ENCODE measurements at places on chromosomes 5 and 9.

DNA sequence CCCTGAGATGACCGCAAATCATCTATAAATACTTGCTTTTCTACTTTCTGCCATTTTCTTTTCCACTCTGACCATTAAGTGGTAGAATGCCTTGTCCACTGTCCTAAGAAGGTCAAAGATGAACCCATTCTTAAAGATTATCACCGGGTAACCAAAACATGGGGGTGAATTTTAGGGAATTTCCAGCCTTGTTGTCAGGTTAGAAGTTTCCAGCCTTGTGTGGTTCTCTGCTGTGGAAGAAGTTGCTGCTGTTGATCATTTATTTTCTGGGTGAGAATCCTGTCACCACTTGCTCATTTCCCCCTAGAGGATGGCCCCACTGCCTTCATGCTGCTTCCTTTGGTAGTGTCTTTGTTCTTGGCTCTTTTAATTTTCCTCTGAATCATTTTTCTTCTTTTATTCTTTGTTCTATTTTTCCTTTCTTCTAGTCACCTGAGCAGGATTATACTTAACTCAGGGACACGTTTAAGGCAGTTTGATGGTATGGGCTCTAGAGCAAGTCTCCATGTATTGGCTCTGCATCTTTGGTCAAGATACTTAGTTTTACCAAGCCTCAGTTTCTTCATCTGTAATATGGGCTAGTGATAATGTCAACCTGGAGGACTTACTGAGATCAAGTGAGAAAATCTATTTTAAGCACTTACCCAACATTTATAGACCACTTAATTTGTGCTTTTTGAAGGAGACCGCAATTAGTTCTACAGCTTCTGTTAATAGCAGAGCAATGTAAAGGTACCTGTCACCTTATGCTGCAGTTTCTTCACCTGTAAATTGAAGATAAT is 266.2 kb downstream of the ARHGAP26 start:
- DNase-seq: no peak

DNA sequence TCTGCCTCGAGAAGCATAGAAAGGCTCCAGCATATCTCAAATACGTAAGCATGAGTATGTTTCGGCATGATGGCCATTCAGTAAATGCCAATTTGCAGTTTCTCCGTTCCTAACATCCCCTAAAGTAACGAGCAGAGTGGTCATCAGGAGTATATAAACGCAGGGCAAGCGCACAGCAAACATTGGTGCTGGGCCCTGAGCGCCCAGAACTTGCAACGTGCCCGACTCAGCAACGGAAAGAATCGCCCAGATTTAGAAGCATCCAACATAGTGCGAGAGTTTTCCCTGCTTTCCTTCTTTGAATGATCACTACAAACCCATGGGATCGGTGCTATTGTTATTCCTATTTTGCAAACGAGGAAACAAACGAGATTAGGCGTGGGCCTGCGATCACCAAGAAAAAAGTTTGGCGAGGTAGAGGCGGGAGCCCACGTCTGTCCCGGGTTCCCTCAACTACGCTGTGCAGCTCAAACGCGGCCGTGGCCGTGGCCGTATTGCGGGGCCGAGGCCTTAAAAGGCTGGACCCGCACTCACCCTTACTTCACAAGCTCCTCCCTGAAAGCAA is 505 bp downstream of the RPS14 start:
- DNase-seq: no peak

DNA sequence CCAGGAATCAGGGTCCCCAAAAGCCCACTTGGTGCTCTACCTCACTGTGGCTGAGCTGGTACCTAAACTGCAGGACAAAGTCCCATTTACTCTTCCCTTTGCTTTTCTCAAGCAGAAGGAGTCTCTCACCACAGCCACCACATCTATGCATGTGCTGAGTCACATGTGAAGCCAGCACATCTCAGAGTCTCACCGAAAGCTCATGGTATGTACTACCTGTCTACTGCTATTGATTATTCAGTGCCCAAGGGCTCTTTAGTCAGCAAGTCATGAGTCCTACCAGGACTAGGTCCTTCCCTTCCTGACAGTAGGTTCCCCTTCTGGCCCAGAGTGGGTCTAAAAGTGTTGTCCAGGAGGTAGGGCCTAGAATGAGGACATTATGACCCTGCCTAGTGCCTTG is 130.7 kb upstream of the NTRK2 start:
- no peak for DNase-seq

DNA sequence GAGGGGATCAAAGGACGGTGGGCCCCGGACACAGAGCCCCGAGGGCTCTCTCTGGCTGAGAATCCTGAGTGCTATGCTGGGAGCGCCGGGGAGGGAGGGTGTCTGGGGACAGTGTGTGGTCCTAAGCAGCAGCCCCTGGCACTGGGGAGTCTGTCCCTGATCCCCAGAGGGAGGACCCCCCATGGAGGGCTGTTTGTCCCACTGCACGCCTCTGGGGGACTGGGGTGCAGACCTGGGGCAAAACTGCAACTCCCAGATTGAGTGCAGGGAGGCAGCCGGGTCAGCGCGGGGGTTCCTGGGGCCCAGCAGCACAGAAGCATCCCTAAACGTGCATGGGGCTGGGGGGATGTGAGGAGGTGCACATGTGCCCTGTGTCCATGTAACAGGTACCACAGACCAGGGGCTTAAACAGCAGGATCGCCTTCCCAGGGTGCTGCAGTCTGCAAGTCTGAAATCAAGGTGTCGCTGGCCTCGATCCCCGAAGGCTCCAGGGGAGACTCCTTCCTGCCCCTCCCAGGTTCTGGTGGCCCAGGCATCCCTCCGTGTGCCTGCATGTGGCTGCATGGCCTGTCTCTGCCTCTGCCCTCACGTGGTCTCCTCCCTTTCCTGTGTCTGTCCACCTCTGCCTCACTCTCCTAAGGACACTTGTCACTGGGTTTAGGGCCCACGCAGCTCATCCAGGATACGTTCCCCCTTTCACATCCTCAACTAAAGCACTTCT is 35.9 kb upstream of the IRX4 start:
- no peak for DNase-seq

DNA sequence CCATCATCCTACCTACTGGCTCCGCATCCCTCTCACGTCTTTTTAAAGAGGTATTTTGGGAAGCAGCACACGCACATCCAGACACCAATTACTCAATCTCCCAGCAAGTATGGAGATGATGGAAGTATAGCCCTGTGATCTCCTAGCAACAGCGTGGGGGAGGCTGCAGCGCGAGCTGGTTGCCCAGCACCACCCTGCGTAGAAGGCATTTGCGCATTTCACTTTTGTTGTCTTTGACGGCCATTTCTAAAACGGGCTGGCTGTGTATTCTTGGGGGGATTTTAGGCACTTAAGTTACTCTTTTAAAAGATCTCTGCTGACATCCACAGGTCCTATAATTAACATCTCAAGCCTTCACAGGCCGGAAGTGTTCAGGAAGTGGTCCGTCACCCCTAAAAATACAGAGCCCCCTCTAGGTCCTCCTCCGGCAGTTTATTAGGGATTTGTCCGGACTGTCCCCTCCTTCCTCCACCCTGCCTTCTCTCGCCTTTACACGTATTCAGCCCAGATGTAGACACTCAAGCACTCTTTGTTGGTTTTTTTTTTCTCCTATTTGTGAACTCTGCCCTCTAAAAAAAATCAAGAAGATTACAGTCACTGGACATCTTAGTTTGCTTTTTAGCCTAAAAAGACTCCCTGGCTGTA is 371.4 kb downstream of the NTRK2 start:
- DNase-seq: no peak

DNA sequence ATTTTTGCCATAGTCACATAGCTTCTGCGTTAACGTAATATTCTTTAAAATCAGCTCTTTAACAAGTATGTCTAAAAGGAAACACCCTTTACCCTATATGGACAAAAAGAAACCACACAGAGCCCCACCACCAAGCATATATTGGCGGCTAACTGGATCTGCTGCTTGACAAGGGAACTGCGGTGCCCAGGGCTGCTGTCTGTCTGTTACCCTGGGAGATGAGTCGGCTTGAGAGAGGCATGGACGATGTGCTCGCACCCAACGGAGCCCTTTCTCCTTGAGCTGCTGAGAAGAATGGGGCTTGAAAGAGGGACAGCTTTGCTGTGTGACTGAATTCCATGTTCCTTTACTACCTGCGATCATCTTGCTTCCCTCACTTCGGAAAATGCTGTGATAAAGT is 158.6 kb upstream of the SHB start:
- no peak for DNase-seq

DNA sequence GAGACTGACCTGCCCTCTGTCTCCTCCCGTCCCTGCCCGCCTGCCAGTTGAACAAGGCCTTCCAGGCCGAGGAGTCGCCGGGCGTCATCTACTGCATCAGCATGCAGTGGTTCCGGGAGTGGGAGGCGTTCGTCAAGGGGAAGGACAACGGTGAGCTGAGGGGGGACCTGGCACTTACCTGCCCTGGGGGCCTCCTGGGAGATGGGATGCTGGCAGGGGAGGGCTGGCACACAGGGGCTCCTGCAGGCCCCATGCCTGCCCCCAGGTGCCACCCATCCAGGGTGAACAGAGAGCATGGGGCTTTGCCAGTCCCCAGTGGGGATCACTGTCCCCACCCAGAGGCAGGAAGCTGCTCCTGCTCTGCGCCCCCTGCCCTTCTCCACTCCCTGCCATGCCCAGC is 43.0 kb downstream of the USP20 start:
- DNase-seq: no peak

Measured in non-pigmented ciliary epithelial cell (primary cell).